ENCODE measurements at places on chromosomes 13 and 19. TPM values are rescaled to one million over a fixed set of nuclear protein-coding genes. Genes with fewer than 3 reads are reported as not detected.

The THSD1 gene
- total RNA-seq: 77.2 TPM

The TTYH1 gene
- total RNA-seq: not detected

DNA sequence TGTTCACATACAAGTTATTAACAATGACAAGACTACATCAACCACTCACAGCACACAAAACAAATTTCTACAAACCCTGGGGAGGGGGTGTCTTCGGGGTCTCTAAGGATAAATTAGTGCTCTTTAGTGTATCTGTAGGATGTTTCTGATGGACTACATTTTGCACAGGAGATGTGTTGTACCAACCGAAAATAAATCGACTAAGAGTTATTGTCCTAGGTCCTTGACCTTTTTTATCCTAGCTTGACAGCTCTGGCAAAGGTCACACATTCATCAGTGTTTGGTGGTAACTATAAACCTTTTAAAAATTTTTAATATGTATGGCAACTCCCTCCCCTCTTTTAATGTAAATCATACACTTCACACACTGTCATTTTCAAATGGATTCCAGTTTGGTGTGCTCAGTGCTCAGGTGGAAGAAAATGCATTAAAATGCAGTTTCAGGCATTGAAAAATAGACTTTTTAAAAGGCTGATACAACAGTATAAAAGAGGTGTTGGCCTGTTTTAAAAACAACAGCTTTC lies 7.7 kb downstream of the ZIC5 start:
- no peak for DNase-seq

DNA sequence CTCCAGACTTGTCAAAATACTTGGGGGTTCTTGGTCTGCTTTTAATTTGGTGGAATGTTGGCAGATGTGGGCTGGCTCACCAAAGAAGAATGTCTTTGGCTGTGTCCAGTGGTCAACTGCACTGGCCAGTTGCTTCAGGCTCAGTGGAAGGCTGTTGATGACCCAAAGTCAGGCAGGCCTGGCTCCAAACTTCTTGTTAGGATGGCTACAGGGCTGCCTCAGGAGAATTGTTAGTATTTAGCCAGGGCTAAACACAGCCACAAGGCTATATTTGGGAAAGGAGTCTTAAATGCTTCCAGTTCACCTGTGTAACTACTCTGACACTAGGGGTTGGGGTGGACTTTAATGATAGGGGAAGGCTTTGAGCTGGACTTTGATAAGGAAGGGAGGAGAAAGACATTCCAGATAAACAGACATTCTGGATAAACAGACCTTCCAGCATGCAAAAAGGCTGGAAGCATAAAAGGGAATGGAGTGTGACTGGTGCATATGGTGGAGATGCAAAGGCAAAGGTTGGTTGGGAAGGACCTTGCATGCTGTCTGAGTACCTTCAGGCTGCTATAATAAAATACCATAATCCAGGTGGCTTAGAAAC lies 116.8 kb downstream of the FOXO1 start:
- no peak for DNase-seq

DNA sequence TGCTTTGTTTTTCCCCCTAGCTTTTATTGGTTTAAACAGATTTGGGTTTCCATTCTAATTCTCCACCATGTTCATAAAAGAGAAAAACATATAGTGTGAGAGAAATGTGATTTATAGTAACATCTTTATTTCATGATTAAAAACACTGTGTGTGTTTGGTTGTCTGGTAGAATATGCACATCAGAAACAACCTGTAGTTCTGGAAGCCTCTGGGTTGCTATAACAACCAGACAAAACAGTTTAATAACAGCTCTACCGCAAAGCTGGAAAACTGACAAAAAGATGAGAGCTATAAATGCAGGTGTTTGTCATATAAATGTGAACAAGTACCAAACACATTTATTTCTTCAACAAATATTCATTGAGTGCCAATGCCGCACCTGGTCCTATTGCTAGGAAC lies 9.8 kb downstream of the KBTBD6 start:
- DNase-seq: peak; percentile 45

- DNase-seq: no peak
These were observed 29.1 kb downstream of the CERS4 start for GRCh38 chr19:8238251-8238650.
